ENCODE measurements at places on chromosomes 16 and 17.
A peak's percentile ranks its signal among the peaks of the same experiment; 100 is the strongest.

GRCh38 chr17:18905226-18905625 is 46.7 kb upstream of the SLC5A10 start:
- DNase-seq, result no peak

DNA sequence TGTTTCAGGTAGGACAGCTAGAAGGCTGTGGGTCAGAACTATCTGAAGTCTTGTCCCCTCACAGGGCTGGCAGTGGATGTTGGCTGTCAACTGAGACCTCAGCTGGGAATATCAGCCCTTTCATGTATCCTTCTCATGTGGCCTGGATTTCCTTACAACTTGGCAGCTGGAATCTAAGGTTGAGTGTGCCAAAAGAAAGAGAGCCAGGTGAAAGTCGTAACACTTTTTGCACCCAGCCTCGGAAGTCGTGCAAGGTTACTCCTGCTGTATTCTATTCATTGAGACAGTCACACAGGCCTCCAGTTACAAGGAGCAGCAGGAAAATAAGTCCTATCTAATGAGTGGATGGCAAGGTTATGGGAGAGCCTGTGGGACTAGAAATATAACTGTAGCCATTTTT is 52.6 kb upstream of the DNAH9 start:
- DNase-seq, result no peak

DNA sequence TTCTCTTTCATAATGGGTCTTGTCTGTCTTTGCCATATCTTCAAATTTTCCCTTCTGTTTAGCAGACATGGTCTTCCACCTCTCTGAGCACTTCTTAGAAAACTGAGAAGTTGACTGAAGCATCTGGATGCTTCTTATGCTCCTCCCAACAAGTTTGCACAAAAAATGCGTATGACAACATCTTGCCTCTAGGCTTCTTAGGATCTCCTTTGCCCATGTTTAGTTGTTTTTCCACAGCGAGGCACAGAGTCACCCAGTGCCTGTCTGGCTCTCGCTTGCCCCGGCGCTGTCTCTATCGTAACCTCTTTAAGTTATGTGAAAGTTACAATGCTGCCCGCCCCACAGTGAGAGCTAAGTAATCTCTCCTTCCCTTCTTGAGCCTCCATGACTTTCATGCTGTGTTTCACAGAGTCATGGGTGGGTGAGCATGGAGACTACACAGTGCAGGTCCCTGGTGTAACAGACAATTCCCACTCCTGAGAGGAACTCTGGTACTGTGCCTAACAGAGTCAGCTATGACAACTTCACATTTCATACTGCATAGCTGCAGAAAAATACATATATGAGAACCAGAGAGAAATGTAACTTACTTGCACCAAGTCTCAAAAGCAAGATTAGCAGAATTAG is 195.4 kb downstream of the AATF start:
- DNase-seq, result no peak

- DNase-seq, result no peak
Observed at GRCh38 chr17:55334285-55334684, 69.5 kb downstream of the HLF start.

DNA sequence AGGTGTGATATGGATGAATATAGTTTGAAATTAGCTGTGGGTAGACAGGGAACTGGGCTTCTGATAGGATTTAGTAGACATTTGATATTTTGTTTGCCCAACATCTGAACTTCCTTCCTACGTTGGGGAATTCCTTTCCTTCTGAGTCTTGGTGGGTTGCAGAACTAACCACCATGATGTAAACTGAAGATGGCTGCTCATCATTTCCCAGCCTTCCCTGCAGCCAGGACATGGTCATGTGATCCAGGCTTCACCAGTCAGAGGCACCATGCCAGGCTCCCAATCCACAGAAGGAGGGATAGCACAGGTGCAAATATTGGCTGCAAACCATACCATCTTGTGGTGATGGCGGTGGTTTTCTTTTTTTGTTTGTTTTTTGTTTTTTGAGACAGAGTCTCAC is 57.4 kb downstream of the EMP2 start:
- DNase-seq, result no peak

- DNase-seq, result no peak
Observed at GRCh38 chr17:46726206-46726605, 92.3 kb downstream of the WNT3 start.

DNA sequence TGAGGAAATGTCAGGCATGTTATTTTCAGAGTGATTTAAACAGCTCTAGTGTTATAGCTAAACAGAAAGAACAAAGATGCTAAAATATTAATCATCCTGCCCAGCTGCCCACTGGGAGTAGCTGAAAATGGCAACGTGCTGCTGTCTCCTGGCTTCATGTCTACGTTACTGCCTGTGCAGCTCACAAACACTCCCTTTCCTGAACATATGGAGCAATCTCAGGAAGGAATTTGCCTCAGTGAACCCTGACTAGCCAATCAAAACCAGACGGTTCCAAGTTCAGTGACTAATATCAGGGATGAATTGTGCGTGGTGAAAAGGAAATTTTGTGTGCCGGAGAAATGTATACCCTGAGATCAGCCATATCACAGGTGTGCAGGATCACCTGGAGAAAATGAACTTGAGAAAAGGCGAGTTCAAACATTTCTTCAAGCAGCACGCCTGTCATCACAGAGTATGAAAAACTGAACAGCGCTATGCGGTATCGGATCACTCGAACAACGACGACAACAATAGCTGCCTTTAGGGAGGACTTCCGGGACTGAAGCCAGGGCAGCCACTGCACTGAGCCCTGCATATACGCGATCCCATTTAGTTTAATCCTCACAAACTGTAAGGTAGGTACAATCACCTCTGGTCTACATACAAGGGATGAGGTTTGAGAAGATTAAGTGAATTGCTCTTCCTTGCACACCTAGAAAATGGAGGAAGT is 110.3 kb downstream of the STX8 start:
- DNase-seq, result peak; percentile 29

- DNase-seq, result peak; percentile 38
Observed at GRCh38 chr17:76935331-76935730, 67.1 kb downstream of the MGAT5B start.

DNA sequence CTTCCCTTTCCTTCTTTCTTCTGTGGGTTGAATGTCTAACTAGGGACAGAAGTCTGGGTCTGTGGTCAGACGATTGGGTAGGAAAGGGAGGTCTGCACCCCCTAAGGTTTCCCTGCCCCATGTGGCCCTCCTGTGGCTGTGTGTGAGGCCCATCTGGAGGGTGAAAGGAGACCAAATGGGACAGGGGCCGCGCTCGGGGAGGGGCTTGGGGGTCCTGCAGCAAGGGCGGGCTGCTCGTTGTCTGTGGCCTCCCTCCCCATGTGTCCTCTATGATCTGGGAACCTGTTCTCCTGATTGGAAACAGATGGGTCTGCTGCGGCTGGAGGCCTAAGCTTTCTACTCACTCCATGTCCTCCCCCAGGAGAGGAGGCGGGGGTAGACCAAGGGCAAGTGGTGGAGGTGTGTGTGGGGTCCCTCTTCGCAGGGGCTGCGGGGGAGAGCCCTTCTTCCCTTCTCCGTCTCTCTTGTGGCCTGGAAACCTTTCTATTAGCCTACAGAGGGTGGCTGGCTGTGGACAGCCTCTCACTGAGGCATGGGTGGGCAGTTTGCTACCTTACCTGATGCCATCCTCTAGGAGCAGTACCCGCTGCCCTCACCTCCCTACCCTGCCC is 18.6 kb downstream of the IGFBP4 start:
- DNase-seq, result no peak

- no peak for DNase-seq
Observed at GRCh38 chr16:67423015-67423414, 6.7 kb upstream of the ZDHHC1 start.
